ENCODE measurements at places on chromosomes 7 and 10.

- no peak for DNase-seq
Observed at GRCh38 chr7:134067164-134067563, 60.0 kb upstream of the LRGUK start.

DNA sequence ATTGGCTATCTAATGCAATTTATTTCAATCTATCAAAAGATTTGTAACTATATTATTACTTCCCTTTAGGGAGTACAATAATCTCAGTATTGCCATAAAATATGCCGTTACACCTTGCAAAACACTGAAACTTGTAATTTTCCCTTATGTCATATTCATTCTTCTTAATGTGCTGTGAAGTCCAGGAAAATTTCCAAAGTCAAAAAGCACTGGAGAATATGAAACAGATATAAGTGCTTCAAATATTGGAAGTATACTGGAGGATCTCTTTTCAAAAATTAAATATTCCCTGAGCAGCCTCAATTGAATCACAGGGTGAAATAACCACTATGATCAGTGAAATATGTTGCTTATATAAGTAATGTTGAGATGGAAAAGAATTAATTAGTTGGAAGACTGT is 356.0 kb downstream of the PPP1R3A start:
- no peak for DNase-seq

DNA sequence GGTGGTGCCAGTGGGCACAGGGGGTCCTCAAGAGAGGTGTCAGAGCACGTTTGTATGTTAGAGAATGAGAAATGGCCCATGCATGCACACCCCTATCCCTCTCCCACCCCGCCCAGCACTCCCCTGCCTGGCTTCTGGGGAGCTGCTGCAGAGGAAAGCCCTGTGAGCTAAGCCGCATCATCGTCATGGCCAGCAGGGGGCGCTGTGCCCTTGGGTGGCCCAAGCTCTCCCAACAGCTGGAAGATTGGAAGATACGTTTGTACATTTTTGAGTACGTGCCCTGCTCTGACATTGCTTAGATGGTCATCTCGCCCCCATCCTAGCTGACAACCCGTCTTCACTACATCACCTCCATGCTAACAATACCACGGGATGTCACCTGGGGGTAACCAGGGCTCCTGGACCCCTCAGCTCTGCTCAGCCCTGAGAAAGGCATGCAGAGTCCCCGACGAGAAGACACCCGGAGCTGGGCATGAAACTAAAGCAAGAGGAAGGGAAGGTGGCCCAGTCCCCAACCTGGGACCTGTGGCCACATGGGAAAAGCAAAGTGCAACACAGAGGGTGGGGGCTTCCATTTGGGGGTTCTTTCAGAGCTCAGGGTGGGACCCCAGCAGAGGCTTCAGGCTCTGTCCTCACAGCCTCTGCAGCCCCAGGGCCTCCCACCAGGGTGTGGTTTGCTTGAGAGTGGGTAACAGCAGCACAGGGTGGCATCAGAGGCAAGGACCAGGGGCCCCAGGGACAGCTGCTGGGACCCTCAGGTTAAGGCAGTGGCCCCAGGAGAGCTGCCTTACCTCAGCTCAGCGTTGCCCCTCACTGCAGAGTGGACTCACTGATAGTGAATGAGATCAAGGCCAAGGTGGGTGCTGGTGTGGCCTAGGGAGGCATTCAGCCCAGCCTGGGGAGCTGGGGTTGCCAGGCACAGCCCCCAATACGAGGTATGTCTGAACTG is 136.6 kb downstream of the PTPN20 start:
- DNase-seq: peak; percentile 80

GRCh38 chr10:15106352-15107013 is 9.3 kb downstream of the RPP38 start:
- DNase-seq: peak; percentile 83

DNA sequence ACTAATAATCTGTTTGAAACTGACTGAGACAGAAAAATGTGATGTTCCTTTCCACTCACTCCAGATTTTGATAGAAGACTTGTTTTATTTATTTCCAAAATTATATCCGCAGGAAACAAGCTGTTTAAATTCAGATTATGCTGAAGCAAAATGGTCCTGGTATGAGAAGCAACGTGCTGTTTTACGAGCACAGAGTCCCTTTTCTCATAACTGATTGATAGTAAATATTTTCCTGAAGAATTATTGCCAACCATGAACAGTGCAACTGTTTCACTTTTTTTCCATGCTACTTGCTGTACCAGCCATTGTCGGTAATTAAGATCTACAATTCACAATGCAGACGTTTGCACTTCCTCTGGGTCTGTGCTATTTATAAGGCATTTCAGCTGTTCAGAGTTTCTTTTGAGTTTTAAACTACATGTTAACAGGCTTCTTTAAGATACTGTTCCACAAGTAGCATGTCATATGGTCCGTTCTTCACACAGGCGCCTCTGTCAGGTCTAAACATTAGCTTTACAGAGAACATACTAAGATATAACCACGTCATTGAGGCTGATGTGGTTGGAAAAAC is 103.8 kb downstream of the POLL start:
- no peak for DNase-seq

DNA sequence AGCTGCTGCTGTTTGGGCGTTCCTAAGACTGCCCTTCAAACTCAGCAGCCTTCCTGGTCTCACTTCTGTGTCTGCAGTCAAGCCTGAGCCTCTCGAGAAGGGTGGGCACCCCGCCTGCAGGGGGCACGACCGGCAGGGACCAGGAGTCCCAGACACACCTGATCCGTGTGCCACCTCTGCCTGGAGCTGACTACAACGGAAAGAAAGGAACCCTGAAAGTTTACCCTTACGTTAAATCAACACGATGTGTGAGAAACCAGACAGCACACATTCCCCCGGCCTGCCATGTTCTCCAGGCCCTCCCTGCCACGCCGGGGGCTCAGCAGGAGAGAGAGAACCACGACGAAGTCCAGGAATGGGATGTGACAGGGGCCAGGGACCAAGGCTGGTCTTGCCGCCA is 5.0 kb downstream of the MAD1L1 start:
- no peak for DNase-seq

GRCh38 chr7:111401516-111401915 is 160.8 kb downstream of the IMMP2L start:
- no peak for DNase-seq

DNA sequence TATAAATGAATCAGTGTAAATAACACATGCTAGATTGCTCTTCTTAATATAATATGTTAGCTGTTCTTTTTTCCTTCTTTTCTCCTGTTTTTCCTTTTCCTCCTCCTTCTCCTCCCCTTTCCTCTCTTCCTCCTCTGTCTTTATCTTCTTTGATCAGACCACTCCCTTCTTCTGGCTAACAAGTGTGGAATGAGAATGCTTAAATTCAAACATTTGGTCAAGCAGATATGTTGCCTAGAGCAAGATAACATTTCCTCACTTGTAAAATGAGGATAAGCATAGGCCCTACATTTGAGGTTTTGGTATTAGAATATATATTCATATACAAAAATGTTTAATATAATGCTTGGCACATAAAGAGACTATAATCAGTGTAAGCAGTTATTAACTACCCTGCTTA is 299.1 kb downstream of the PCDH15 start:
- no peak for DNase-seq

DNA sequence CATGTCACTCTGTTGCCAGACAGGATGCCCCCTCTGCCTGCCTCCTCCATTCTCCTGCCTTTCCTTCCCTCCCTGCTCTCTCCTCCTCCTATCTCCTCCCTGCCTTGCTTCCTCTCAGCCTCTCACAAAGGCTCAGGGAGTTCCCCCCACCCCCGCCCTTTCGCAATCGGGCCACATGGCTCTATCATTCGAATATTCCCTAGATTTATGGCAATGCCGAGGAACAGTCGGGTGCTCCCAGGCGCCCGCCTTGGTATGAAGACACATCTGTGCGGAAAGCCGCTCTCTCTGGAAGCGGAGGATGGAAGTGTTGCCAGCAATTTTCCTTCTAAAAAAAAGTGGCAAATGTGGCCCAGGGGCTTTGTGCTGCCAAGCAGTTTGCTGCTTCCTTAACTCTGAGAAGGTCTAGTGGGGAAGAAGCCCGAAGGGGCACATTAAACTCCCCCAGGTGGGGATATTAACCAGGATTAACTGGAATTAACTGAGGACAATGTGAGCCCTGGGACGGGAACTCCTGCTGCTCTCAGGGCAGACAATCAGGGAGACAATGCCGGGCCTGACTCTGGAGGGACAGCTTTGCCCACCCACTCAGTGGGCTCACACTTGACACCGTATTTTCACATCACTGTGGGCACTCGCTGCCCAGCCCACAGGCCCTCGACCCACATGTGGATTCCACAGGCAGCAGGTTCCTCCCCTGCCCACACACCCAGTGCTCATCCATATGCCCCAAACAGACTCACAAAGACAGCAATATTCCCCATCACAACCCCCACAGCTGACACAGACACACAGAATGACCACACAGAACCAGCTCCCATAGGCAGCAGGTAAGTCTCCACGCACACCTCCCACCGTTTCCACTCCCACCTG is 88.4 kb upstream of the SMNDC1 start:
- DNase-seq: peak; percentile 82

DNA sequence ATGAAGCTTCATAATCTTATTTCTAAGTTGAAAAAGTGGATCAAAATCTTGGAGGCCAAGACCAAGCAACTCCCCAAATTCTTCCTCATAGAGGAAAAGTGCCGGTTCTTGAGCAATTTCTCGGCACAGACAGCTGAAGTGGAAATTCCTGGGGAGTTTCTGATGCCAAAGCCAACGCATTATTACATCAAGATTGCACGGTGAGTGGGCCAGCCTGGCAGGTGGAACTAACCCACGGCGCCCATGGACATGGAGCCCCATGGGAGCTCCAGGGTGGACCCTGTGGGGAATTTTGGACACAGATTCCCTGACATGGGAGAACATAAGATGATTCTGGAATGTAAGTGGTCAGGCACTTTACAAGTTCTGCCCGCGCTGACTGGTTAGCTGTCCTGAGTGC is 125.9 kb downstream of the TRRAP start:
- DNase-seq: peak; percentile 4

All from cardiac fibroblast (primary cell).